ENCODE measurements at places on chromosomes 2 and 18.

DNA sequence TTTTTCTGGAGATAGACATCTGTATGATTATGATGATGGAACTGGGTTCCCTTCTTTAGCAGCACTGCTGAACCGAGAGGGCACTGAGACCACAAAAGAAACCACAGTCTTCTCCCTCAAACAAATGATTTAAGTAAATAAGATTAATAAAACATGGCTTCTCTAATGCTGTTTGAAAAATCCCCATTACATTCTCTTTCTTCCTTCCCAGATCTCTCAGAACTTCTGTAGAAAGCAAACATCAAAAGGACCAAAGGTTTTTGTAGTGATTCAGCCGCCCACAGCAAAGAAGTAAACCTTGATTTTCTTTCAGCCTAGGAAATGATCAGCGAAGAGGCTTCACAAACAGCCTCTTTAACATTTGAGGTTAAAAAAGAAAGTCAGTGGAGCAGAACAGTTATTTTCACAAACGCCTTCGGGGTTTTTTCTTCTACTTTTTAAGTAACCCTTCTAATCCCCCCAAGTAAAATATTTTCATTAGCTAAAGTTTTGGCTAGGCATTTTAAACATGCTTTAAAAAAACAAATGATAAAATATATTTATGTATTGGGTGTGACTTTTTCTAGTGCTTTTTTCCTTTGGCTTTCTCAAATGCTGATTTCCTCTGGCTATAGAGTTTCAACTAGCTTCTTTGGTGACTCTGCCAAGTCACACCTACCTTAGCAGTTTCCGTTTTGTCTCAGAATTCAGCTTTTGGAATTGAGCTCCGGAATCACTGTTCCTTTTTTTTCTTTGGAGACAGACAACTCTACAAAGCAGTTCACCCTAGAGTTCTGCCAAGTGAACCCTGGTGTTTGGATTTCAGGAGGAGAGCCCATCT lies 89.6 kb downstream of the UPP2 start:
- DNase-seq = no peak

DNA sequence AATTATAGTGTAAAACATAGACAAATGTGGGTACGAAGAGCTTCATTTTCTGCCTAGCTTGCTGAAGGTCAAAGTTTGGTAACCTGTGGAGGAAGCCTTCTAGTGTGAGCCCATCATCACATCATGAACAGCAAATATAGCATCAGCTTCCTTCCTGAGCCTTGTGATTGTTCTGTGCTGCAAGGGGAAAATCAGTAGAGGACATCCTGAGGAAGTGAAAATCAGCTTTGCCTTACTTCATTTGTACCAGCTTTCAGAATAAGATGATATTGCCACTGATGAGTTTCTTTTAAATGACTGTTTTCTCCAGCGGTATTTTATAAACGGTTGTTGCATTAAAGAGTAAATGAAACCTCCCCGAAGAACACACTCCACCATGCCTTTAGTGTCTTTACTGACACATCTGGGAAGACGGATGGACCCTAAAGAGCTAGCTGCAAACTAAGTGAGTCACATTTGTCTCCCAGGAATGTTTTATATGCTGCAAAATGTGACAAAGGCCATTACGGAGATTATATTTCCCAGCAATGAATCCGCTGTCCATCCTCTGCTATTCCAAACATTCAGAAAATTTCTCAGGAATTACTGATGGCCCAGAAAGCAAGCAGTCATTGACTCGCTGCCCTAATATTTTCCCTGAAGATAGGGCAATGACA lies 1272.8 kb downstream of the SUCLG1 start:
- DNase-seq = no peak

GRCh38 chr18:58670404-58671110 lies 708 bp upstream of the MALT1 start:
- DNase-seq = no peak

- DNase-seq = no peak
Measured at GRCh38 chr2:239272626-239273025, 128.2 kb downstream of the HDAC4 start.

- peak; percentile 96 for DNase-seq
Measured at GRCh38 chr2:84919885-84920580, 14.6 kb downstream of the TMSB10 start.

All from fibroblast of skin of left quadriceps (primary cell).